ENCODE measurements at places on chromosomes 13 and 19. TPM values are rescaled to one million over a fixed set of nuclear protein-coding genes. Genes with fewer than 3 reads are reported as not detected.

KLK14 gene
- not detected for total RNA-seq

DCLK1 gene
- total RNA-seq = 44.3 TPM

IGFL1 gene
- total RNA-seq = not detected

ZNF135 gene
- 3.4 TPM for total RNA-seq

CTXN1 gene
- total RNA-seq = 4.1 TPM

RFPL4AL1 gene
- total RNA-seq = not detected

ZNF560 gene
- total RNA-seq = 0.58 TPM

DMKN gene
- 37.0 TPM for total RNA-seq

LMTK3 gene
- total RNA-seq = not detected

DIRAS1 gene
- 9.1 TPM for total RNA-seq

PGLYRP1 gene
- not detected for total RNA-seq

PSG7 gene
- total RNA-seq = not detected

KLF1 gene
- total RNA-seq = not detected

TNNT1 gene
- 5.4 TPM for total RNA-seq

HCST gene
- total RNA-seq = not detected

ZNF439 gene
- total RNA-seq = 0.34 TPM

PTGIR gene
- 12.9 TPM for total RNA-seq

PRR20A gene
- total RNA-seq = not detected

WASF3 gene
- total RNA-seq = 21.8 TPM

ARHGAP33 gene
- 3.0 TPM for total RNA-seq

LENG9 gene
- 10.2 TPM for total RNA-seq

ENOX1 gene
- total RNA-seq = 13.9 TPM

SIAH3 gene
- total RNA-seq = not detected

KLK11 gene
- 0.93 TPM for total RNA-seq

APOC4 gene
- total RNA-seq = not detected

ATP1A3 gene
- total RNA-seq = not detected

SMIM17 gene
- 0.09 TPM for total RNA-seq

C1QTNF9B gene
- total RNA-seq = not detected

P2RY11 gene
- total RNA-seq = 3.9 TPM

C19orf85 gene
- total RNA-seq = not detected

OR7C1 gene
- total RNA-seq = not detected

CAPN12 gene
- not detected for total RNA-seq

BCAM gene
- 29.3 TPM for total RNA-seq

SLC5A5 gene
- total RNA-seq = not detected

YJEFN3 gene
- 0.17 TPM for total RNA-seq

ZNF525 gene
- 2.3 TPM for total RNA-seq

ERICH4 gene
- total RNA-seq = not detected
